ENCODE measurements at places on chromosomes 16 and 17. TPM values are rescaled to one million over a fixed set of nuclear protein-coding genes. Genes with fewer than 3 reads are reported as not detected.

- H3K4me1 ChIP-seq: no peaks in the 10 kb centered on the region
- DNase-seq: no peak
- no peak overlapping the region for H3K27ac ChIP-seq
- no peak overlapping the region for H3K4me3 ChIP-seq
- H3K27me3 ChIP-seq: no peaks in the 10 kb centered on the region
Observed at GRCh38 chr17:62578757-62579487, 48.5 kb upstream of the MRC2 start.

- H3K4me1 ChIP-seq: no peaks in the 10 kb centered on the region
- H3K27me3 ChIP-seq: no peaks in the 10 kb centered on the region
- no peak for DNase-seq
- H3K4me3 ChIP-seq: no peak overlapping the region
Observed at GRCh38 chr17:36689089-36689667, 87.8 kb downstream of the MRM1 start.

Gene IL34
- total RNA-seq: 0.49 TPM

Gene ZFP3
- total RNA-seq: 3.7 TPM
